Fibroblast of skin of back (primary cell): ENCODE measurements at places on chromosomes 3 and 15.

DNA sequence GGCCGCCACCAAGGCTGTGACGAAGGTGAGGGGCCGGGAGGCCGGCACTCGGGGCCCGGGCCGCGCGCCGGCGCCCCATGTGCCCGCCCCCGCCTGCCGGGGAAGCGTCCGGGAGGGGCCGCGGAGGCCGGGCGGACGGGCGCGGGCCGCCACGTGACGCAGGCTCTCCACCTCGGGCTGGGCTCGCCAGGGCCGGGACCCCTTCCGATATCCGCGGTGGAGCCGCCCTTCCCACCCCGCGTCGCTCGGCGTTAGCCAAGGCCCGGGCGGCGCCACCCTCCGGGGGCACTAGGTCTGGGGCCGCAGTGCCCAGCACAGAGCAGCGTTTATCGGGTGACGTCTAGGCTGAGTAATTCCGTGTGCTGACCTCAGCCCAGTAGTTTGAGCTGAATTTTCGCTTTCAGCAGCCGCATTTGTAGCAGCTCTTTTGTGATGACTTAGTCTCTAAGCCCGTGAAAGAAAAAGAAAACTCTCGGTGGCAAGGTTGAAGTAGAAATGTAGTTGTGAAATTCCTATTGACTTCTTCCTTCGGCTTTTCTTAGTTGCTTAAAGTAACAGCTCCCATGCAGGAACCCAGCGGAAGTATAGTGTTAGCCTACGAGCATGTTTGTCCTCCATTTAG lies 885 bp downstream of the CDV3 start:
- peak; percentile 73 for DNase-seq

DNA sequence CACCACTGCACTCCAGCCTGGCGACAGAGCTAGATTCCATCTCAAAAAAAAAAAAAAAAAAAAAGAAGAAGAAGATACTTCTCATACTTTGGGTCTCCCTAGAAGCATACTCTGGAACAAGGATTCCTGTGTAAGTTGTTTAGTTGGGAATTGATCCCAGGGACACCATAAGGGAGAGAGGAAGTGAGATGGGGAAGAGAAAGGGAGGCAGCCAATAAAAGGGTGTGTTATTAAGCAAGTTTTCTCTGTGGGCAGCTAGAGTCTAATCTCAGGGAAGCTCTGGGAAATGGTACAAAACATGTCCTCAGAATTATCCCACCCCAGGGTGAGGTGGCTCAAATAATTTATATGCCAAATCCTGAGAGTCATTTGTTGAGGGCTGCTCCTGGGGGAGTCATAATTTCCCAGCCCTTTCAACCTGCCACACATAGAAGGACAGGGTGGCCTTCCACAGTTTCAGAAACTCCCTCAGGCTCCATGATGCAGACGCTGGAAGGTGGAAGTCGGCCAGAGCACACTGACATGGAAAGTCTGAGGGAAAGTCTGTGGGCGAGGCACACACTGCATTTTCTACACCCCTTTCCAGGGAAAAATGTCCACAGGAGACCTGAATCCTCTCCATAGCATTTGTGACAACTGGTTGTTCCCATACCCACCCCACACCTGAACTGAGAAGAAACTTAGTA lies 86.4 kb upstream of the SLC4A7 start:
- DNase-seq: peak; percentile 65

DNA sequence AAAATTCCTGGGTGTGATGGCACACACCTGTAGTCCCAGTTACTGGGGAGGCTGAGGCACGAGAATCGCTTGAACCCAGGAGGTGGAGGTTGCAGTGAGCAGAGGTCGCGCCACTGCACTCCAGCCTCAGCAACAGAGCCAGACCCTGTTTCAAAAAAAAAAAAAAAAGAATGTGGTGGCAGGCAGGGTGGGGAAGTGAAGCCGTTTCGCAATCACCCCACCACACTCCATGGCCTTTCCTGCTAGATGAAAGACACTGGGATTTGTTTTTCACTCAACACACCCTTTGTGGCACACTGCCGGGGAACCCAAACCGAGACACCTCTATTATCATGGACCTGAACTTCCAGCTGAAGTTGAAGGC lies 172.4 kb upstream of the IQSEC1 start:
- DNase-seq: no peak

GRCh38 chr3:51619983-51620382 lies 51.1 kb upstream of the TEX264 start:
- no peak for DNase-seq

- DNase-seq: no peak
Measured at GRCh38 chr3:177199206-177199760, 2.0 kb upstream of the TBL1XR1 start.

- no peak for DNase-seq
Measured at GRCh38 chr15:51137880-51138430, 43.2 kb upstream of the TNFAIP8L3 start.

DNA sequence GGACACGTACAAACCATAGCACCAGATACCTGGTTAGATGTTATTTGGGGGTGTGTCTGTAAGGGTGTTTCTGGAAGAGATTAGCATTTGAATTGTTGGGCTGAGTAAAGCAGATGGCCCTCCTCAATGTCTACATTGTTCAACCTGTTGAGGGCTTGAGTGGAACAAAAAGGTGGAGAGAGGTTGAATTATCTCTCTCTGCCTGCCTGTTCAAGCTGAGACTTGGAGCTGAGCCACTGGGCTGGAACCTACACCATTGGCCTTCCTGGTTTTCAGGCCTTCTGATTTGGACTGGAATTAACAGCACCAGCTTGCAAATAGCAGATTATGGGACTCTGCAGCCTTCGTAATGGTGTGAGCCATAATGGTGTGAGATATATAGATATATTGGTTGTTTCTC lies 71.3 kb upstream of the CORO2B start:
- DNase-seq: no peak

DNA sequence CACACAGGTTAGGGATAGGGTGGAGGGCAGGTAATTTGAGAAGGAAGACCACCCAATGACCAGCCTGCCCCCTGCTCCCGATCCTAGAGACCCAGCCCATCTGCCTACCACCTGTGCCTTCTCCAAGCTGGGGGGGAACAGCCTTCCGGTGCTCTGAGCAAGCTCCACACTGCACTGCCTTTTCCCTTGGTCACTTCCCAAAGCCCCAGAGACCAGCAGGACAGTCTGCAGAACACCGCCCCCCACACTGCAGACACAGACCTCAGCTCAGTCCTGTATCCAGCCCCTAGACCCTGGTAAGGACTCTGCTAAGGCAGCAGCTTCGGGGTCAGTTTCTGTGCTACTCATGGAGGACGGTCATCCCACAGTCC lies 156.9 kb downstream of the MEGF11 start:
- DNase-seq: no peak

GRCh38 chr15:80026754-80027153 lies 32.7 kb upstream of the ZFAND6 start:
- DNase-seq: no peak

DNA sequence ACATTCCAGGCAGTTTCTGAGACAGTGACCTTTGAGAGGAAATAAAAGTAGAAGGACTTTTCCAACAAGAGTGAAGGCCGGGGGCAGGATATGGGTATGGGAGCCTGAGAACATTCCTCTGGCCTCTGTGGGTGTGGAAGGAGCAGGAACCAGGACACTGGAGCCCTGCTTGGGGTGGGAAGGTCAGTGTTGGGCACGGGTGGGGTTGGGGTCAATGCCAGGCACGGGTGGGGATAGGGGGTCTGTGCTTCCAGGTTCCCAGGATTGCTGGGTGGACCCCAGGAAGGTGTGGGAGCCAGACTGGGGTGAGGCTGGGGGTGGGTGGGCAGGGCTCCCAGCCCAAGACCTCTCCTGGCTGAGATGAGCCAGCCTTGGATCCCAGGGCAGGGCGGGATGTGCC lies 163.5 kb downstream of the NSMCE3 start:
- no peak for DNase-seq

DNA sequence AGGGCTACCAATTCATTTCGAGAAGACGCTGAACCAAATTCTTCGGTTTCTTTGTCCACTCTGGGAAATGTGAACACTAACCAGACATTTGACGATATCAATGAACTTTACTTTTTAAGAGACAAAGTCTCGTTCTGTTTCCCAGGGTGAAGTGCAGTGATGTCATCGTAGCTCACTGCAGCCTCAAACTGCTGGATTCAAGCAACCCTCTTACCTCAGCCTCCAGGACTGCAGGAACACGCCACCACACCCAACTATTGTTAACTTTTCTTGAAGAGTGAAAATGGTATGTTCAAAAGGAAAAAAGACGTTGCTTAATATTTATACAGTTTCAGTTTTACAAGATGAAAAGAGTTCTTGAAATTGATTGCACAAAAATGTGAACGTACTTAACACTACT lies 30.6 kb downstream of the MB21D2 start:
- peak; percentile 69 for DNase-seq

DNA sequence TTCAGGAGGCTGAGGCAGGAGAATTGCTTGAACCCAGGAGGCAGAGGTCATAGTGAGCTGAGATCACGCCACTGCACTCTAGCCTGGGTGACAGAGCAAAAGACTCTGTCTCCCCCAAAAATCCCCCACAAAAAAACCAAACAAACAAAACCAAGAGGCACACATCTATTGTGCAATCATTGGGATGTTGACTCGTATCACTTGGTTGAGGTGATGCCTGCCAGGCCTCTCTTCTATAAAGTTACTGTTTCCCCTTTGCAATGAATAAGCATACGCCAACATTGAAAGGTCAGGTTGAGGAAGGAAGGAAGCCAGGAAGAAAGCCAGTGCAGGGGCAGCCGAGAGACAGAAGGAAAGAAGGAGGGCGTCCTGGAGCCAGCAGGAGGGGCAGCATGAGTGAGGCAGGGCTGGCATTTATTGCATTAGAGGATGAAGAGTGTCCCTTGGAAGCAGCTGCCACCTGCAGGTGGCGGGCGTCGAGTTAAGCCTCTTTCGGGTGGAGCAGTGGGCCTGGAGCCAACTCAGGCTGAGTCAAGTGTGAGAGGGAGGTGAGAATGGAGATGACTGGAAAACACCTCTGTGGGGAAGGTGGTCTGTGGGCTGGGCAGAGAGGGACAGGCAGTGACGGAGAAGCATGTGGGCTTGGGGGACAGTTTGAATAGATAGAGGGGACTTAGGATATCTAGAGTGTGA lies 8.3 kb upstream of the CSPG4 start:
- peak; percentile 50 for DNase-seq

GRCh38 chr3:29420106-29420505 lies 139.2 kb downstream of the RBMS3 start:
- DNase-seq: no peak

GRCh38 chr15:101469520-101470288 lies 19.8 kb downstream of the PCSK6 start:
- no peak for DNase-seq

DNA sequence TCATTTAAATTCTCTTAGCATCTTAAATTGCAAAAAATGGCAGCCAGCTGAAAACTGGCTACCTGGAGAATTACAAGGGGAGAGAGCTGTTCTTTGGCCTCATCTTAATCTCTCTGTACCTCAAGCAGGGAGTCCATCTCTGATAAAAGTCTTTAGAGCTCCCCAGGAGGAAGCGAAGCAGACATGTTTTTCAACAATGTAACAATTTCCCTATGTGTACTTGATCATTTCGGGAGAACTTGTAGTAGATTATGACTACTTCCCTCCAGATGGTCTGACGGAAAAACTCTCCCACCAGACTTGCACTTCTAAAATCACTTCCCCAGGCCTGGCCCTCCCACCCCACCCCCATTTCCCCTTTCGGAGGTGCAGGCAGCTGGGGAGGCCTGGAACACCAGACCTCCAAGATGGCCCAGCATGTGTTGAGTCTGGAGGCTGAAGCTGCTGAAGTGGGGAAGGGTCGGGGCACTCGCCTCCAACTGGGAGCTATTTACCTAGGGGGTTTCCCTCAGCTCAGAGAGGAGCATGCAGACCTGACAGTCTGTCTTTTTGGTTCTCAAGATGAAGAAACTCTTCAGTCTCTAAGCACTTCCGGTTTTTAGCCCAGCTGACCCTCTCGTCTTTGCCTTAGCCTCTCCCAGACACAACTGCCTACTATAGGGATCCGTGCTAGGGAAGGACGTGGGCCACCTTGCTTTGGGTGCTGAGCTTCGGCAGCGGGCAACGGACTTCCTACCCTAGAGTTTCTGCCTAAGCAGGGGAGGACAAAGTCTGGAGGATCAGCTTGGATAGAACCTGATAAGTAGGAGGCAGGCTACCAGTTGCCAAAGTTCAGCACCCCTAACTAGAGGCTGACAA lies 164.0 kb upstream of the TBL1XR1 start:
- DNase-seq: no peak

GRCh38 chr15:41594801-41595746 lies 36.1 kb downstream of the TYRO3 start:
- no peak for DNase-seq

- DNase-seq: peak; percentile 95
Measured at GRCh38 chr15:88745696-88746095, 57.5 kb upstream of the ACAN start.

GRCh38 chr15:62390791-62391640 lies 225.9 kb upstream of the C2CD4B start:
- DNase-seq: peak; percentile 39
